ENCODE measurements at places on chromosomes 3 and 15.

- no peak for DNase-seq
These were observed 475.0 kb downstream of the TUSC7 start for GRCh38 chr3:117184574-117184973.

DNA sequence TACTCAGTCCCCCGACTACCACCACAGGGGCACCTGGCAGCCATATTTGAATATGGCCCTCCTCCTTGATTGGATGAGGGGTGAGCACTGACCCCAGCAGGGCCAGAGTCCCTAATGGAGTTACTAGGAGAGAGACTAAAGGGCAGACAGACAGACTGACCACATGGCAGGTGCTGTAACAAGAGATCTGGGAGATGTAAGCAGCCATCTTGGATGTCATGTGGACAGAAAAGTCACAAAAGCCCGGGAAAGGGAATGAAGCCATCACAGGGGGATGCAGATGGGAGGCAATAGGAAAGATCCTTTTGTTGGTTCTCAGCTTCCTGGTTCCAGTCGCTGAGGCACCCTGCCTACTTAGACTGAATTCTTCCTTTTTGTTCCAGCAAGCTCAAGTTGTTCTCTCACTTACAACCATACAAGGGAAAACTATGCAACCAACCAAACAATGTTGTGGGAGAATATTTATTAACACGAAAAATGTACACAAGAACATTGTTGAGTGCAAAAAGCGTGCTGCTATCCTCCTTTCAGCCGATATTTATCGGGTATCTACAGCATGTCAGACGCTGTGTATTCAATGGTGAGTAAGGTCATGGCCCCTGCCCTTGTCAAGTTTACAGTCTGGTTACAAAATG, 511.6 kb upstream of the PROK2 start:
- no peak for DNase-seq

DNA sequence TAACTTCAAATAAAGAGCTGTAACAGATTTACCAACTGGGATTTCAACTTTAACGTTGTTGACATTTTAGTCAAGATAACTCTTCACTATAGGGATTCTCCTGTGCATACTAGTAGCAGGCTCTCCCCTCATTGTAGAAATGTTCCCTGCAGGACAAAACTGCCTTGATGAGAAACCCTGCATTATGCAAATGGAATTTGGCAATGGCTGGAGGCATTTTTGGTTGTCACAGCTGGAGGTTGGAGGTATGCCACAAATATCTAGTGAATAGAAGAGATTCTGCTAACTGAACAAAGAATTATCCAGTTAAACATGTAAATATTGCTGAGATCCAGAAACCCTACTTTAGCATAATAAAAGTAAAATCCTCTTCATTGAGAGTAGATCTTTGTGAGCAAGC, 928.8 kb upstream of the ALCAM start:
- DNase-seq: no peak

DNA sequence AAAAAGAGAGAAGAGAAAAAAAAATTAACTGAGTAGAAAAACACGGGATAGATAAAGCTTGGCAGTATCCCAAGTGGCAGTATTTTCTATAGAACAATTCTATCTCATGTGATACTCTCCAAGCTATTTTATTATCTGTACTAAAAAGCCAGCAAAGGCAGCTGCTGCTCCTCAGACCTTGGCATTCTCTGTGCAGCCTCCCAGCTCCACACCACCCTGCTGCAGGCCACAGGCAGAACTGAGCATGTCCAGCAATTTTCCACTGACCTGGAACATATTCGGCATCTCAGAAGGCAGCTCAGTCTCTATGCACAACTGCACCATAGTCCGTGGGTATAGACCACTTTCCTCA, 1161.4 kb downstream of the IGSF11 start:
- no peak for DNase-seq

GRCh38 chr15:49692514-49693090, 71.8 kb downstream of the DTWD1 start:
- DNase-seq: no peak

- DNase-seq: peak; percentile 16
These were observed 483.9 kb downstream of the RBMS3 start for GRCh38 chr3:29764603-29765254.

DNA sequence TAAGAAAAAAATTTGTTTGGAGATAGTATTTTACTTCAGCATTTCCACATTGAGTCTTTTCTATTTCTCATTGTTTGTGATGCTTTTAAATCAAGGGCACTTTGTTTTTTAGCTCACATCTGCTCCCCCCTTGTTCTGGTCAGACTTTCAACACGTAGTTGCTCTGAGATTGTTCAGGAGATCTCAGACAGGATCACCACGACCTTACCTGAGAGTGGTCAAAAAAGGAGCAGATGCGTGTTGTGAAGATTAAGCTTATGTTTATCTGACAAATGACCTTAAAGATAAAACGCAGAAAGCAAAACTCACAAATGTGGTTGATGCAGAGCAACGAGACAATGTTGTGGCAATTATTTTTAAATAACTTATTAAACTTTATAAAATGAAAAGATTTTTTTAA, 298.3 kb downstream of the ROBO2 start:
- no peak for DNase-seq

DNA sequence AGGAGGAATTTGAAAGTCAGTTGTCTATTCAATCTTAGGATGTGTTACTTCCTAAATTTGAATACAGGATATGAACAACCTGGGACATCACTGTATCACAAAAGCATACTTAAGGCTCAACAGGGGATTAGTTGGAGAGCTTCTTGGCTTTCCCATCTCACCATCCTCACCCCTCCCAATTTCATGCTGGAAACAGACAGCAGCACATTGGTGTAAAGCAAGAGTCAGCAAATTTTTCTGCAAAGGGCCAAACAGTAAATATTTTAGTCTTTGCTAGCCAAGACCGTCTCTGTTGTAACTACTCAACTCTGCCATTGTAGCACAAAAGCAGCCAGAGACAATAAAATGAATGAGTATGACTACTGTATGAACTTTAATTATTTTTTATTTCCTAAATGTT, 94.9 kb downstream of the ERC2 start:
- no peak for DNase-seq

DNA sequence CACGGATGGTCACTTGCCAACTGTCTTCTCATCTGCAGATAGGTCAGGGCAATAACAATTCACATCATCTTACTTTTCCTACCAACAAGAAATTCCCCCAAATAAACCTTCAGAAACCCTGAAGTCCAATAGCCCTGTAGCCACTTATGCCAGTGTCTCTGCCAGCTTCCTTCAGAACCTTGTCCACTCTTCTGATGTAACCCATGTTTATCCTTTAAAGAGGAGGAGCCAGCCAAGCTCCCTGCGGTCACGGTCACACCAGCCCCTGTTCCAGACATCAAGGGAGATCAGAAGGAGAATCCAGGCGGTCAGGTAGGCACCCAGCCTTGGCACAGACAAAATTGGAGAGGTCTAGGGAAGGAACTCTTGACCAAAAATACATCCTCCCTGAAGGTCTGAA, 23.7 kb downstream of the SLC24A1 start:
- no peak for DNase-seq

DNA sequence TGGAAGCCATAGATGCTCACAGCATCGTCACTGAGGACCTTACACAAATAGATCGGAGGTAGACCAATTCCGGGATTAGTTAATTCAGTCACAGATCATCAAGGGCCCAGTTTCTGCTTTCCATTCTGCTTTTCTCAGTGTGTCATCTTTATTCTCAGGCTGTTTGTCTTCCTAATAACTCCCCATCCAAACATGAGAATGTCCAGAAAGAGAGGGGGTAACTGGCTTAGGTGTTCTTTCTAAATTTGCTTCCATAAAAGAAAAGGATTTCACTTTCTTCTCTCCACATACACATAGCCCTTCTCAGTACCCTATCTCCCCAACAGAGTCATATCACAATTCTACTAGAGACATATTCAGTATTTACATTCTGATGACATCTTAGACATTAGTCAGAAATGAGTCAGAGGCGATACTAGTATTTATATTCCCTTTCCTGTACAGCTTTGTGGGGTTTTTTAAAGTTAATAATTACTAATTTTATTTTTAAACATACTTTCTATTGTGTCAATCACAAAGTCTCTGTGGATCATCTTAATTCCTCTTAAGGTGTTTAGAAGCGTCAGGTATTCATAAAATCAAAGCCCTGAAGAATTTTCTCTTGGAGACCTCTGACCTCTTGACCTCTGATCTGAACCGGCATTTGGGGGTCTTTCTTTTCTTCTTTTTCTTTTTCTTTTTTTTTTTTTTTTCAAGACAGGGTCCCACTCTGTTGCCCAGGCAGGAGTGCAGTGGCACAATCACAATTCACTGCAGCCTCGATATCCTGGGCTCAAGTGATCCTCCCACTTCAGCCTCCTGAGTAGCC, 24.3 kb upstream of the IL12A start:
- no peak for DNase-seq

DNA sequence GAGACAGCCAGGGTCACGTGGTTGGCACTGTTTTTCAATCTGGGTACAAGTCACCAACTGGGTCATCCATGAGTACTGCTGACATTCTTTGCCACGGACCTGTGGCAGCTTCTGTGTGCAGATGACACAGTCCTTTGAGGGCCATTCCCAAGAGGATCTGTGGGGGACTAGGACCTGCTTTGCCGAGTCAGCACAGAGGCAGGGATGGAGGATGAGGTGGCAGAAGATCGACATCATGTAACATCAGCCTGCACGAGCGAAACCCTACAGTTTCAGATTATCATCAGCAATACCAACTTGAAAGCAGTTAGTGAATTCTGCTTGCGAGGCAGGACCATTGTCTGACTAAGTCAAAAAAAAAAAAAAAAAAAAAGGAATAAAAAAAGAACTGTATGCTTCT, 227.7 kb downstream of the FOXP1 start:
- no peak for DNase-seq

DNA sequence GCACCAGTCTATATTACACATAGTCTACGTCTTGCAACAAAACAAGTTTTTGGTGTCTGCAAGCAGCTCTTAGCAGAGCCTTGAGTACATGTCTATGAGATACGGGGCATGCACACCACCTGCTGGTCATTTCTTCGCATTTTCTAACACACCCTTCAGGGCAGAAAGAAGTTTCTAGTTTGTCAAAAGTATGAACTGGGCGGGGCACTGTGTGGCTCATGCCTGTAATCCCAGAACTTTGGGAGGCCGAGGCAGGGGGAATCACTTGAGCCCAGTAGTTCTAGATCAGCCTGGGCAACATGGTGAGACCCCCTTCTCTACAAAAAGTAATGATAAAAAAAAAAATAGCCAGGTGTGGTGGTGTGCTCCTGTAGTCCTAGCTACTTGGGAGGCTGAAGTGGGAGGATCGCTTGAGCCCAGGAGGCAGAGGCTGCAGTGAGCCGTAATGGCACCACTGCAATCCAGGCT, 64.2 kb upstream of the ARL8B start:
- DNase-seq: peak; percentile 85

- DNase-seq: no peak
These were observed 62.0 kb upstream of the BCL6 start for GRCh38 chr3:187807086-187807862.

- DNase-seq: no peak
These were observed 427.0 kb upstream of the RARB start for GRCh38 chr3:25000971-25001591.

- DNase-seq: peak; percentile 85
These were observed 75.2 kb upstream of the ACAD9 start for GRCh38 chr3:128804017-128804810.

GRCh38 chr15:70356919-70357318, 259.2 kb upstream of the TLE3 start:
- DNase-seq: no peak

DNA sequence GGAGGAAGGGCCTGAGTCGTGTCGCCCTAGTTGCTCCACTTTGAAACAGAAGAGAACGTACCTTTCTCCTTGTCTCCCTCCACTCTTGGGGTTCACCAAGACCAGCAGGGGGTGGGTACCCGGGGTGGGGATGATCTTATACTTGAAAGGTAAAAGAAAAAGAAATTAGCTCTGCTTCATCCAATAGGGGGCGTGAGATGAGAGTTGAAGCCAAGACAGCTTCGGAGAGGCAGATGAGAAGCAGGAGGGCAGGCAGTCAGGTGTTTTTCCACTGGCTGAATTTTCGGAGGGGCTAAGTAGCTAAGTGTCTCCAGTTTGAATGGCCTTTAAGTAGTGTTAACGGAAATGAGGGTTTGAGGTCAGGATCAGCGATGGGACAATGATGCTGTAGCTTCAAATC, 100.4 kb downstream of the DGKG start:
- peak; percentile 52 for DNase-seq

- no peak for DNase-seq
These were observed 41.2 kb downstream of the SLC2A2 start for GRCh38 chr3:170985304-170985703.

DNA sequence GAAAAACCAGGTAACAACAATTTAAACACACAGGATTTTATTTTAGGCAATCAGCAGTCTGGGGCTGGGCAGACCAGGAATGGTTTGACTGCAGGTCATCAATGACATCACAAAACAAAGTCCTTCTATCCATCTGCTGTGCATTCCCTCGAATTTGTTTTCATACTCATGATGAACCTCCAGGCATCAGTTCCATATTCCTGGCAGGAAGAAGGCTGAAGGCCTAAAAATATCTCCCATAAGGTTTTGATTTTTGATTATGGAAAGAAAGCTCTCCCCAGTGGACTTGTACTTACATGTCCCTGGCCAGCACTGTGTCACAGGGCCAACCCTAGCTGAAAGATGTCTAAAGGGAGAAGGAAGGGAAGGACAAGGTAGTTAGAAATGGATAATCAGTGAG, 107.4 kb downstream of the PEAK1 start:
- DNase-seq: no peak

GRCh38 chr3:124666067-124666466, 64.2 kb upstream of the UMPS start:
- DNase-seq: no peak

DNA sequence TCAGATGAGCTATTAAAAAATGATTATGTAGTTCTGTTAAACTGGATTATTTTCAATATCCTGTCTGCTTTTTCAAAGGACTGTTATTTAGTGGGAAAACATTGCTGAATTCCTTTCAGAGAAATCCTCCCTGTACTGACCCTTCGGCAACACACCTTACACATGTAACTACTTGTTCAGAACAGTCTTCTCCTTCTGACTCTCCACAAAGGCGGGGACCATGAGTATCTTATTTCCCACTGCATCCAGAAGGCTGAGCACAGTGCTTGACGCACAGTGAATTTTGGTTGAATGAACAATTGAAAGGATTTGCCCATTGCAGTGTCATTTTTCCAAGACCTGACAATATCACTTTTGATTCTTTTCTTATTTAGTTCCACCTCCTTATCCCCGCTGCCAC, 23.1 kb upstream of the CFAP161 start:
- DNase-seq: no peak

DNA sequence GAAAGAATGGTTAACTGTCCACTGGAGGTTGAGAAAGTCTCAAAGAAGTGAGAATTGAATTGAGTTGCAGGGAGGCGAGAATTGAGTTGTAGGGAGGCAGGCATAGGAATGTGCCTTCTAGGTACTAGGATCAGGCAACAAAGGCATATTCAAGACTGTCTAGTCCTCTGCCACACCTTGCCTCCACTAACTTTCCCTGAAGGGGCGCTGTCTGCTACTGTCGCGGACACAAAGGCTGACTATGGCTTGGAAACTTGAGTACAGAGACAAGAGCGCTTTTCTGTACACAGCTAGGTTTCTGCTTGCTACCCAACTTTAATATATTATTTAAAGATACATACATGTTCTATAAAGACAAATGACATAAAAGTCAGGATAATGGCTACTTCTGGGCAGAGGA, 10.4 kb upstream of the FBXL22 start:
- no peak for DNase-seq

- DNase-seq: no peak
These were observed 50.6 kb upstream of the RASA2 start for GRCh38 chr3:141436180-141436579.

GRCh38 chr3:170321321-170322034, 36.0 kb upstream of the SKIL start:
- no peak for DNase-seq
